ENCODE measurements at places on chromosomes 11 and 22.
A peak's percentile ranks its signal among the peaks of the same experiment; 100 is the strongest.

GRCh38 chr22:23061471-23062280 lies 8.6 kb upstream of the GNAZ start:
- no peak for DNase-seq

DNA sequence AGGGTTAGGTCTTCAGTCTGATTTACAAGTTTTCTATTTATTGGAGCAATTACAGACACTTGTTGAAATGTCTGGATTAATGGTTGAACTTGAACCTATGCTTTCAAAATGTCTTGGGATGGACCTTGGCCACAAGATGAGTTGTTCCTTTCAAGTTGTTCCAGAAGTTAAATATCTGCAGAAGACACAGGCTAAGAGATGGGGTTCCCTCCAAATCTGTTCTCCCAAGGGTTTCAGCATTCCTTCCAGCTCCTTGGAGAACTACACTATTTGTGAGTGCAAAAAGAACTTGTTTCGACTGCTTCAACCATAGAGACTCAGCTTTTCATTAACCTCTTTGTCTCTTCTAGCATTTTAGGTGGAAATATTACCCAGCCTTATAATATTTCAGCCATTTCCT lies 189.0 kb upstream of the BLID start:
- DNase-seq: no peak

DNA sequence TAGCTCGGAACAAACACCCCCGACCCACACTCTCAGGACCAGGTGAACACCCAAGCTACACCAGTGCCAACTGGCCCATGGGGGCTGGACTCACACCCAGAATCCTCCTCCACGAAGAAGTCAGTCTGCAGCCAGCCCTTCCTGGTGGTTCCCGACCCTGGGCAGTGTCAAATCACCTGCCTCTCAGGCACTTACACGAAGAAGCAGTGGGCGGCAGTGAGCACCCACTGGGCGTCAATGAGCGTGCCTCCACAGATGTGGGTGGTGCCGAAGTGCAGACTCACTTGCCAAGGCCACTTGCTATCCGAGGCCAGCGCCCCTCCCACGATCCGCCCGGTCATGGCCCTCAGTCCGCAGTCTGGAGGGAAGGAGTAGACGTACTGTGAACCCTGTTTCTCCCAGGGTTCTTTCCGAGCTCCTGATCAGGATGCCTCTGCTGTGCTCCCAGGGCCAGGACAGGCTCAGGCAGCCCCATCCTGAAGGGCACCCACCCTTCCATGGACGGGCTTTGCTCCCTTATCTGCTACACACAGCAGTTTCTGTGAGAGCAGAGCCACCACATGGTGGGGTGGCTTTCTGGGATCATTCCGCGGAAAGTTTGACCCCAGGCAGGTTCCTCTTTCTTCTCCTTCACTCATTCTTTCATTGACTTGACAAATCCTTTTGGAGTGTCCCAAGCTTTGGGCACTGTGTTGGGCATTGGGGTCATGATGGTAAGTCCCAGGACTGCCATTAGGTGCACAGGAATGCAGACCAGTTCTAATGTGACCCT lies 19.4 kb downstream of the TMPRSS13 start:
- no peak for DNase-seq

GRCh38 chr11:92758241-92758780 lies 211.1 kb upstream of the MTNR1B start:
- no peak for DNase-seq

- no peak for DNase-seq
Observed at GRCh38 chr11:9193316-9193715, 71.8 kb downstream of the DENND5A start.

DNA sequence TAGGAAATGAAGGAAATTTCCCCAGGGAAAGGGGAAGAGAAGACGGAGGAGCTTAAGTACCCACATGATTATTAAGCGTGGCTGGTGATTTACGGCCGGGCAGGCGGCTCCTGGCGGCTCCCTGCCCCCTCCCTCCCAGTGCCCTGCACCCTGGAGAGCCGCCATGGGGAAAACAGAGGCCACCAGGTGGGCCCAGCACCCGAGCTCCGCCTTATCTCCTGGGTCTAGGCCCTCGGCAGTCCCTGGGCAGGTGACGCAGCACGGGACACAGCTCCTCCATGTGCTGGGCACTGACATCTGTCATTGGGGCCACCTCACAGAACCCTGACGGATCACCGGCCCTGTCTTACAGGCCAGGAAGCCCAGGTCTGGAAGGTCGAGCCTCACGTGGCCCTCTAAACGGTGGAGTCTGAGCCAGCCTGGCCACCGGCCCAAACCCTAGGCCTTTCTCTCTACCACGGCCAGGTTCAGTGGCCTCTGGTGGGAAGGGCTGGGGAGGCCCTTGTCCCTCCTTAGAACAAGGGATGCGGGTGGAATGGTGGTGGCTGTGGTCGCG lies 60.2 kb upstream of the PPARA start:
- no peak for DNase-seq

DNA sequence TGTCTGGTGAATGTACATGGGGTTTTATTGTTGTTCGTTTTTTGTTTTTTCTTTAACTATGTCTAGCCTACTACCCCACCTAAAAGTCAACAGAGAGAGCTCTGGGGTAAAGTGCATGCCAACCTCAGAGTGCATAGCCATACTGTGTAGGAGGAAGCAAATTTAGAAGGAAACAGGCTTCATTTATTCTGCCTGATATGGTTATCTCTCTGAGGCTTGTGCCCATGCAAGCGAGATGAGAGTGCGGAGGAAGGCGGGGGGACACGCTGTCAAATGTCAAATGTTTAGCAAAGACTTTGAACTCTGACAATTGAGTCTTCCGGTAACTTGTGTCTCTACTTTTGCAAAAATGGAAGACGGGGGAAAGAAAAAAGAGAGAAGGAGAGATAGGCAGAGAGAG lies 295.5 kb downstream of the ETS1 start:
- peak; percentile 44 for DNase-seq

GRCh38 chr11:114000526-114000925 lies 25.6 kb downstream of the HTR3A start:
- DNase-seq: no peak

DNA sequence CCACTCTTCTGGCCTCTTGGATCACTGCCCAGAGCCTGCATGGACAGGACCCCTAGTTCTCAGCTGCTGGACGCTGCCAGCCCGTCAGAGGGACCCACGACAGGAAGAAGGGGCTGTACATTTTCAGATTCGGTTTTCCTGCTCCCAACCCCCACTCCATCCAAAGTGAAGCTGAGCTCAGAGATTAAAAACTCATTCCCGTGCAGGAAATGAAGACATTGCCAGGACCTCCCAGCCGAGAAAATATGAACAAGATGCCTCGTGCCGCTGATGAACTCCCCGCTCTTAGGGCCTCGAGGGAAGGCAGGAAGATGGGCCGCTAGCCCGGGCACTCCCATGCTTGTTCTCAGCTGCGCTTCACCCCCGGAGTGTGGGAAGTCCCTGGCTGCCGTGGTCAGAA lies 36.1 kb downstream of the RPUSD4 start:
- no peak for DNase-seq

GRCh38 chr11:30635401-30635989 lies 49.3 kb upstream of the MPPED2 start:
- no peak for DNase-seq
